ENCODE measurements at places on chromosomes 13 and 19.

GRCh38 chr13:46743191-46743590 lies 53.8 kb downstream of the ESD start:
- DNase-seq: no peak

- no peak for DNase-seq
Observed at GRCh38 chr19:31164791-31165251, 184.4 kb downstream of the TSHZ3 start.

DNA sequence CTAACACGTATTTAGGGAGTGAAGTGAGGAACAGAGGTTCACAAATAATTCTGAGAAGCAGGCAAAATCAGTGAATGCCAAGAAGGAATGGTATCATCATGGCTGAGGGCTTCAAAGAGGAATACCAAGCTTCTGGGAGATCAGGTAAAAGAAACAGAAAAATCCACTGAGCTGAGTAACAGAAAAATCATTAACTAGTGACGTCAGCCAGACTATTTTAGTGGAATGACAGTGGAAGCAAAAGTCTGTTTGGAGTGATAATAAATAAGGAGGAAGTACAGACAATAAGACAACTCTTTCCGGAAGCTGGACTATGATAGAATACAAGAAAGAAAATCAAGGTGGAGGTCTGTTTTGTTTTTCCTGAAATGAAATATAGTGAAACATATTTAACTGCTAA lies 83.5 kb downstream of the SACS start:
- no peak for DNase-seq

DNA sequence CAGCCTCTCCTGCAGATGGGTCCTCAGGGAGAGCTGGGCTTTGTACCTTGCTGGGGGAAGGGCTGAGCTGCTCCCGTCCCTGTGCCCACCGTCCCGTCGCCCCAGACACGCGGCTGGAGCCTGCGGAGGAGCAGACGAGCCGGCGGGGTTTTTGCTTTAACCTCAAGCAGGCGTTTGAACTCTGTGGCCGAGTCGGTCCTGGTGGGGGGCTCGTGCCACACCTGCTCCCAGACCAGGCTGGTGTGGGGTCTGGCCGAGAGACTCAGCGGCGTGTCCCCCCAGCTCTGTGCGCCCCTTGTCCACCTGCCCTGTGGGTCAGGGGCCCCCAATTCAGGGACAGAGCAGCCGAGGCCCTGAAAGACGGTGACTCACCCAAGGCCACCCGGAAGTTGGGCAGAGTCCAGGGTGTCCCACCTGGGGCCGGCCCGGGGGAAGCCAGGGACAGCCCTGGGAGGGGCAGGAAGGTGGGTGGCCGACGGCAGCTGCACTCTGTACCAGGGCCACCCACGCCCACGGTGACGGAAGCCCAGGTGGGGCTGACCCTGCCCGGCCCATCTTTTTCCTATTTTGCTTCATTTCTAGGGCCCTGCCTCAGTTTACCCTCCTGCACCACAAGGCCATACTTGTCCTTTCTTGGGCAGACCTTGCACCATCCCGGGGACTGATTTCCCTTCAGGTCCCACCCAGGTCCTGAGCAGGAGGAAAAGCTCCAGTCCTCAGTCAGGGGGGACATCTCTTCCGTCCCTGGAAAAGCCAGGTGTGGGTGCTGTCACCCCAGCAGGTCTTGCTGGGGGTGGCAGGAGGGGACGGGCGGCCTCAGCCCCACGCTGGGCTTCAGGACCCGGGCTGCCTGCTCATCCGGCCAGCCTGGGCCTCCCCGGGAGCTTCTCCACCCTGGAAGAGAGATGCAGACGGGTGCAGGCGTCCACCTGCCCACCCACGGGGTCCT lies 5.3 kb downstream of the EFNA2 start:
- DNase-seq: no peak

DNA sequence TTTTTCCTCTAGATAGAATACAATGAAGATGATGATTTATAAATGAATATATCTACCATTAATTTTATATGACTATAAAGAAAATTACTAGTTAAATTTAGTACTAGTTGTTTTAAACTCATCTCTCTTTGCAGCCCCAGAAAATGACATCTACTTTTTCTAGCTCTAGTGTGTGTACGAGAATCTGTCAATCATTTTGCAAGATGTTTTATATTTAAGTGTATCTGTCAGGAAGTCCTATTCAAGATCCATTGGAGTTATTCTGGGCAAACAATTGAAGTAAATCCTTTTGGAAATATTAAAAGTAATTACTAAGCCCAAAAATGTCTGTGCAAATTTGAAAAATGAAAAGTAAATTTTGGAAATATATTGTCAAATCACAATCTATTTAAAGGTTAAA lies 144.3 kb upstream of the PCDH9 start:
- DNase-seq: no peak

DNA sequence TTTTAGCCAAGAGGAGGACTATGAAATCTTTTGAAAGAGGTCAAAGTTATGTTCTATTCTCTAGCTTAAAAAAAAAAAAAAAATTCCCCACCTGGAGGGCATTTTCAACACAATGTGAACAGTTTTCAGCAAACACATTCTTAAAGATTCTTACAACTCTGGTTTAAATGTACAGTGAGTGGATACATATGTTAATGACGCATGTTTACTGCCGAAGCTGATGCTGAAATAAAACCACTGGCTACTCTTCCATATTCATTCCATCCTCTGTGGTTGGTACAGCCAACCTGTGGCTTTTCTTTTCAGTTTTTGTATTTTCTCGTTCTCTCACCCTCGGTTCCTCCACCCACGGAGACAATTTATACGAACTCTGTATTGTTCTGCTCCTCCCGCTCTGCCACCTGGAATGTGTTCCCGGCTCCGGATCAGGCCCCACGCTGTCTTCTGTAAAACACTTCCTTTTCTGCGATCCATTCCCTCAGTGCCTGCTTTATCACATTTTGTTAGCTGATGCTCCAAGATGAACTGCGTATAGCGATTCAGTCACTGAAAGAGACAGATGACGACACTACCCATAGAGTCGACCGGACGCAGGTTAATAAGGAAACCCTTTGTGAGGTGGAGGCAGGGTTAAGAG lies 466.4 kb upstream of the ARGLU1 start:
- DNase-seq: no peak

- no peak for DNase-seq
Observed at GRCh38 chr19:36265064-36265463, 50.2 kb downstream of the ZNF146 start.

DNA sequence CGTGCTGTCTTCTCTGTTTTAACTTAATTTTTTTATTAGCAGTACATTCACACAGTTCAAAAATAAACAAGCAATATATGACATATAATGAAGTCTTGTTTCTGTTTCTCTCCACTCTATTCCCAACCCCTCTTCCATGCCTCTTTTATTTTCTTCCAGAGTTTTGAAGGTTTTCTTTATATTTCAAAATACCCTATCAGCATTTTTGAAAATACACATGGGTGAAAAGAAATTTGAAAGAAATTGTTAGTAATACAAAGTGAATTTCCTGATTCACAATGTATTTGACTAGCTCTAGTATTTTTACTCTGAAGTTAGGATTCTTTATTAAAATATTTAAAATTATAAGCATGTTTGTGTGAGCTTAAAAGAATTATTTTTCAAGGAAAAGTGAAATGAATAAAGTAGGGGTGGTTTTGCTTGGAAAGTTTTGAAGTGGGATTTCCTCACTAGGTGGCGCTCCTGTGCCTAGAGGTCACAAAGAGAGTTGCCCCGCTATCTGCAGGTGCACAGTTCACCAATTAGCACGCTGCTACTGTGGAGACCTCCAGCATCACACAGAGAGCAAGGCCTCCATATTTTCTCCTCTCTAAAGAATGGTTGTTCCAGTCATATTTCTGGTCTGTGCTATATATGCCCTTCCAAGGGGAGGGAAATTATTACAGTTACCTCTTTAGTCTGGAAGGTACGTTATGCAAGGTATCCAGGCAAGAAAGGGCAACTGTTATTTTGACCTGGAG lies 37.6 kb downstream of the SOX21 start:
- DNase-seq: no peak

DNA sequence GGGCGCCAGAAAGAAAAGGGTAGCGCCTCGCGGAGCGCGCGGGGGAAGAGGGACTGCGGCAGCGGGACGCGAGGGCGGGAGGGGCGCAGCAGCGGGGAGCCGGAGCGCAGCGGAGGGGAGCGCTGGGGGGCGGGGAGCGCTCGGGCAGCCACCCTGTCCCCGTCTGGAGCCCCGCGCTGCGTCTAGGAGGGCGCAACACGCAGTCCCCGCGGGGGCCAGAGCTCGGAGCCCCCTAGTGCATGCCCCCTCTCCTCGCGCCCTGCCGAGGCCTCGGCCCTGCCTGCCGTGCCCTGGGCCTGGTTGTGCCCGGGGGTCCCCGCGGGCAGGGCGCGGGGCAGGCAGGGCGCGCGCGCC lies 37.9 kb downstream of the SOX1 start:
- no peak for DNase-seq

DNA sequence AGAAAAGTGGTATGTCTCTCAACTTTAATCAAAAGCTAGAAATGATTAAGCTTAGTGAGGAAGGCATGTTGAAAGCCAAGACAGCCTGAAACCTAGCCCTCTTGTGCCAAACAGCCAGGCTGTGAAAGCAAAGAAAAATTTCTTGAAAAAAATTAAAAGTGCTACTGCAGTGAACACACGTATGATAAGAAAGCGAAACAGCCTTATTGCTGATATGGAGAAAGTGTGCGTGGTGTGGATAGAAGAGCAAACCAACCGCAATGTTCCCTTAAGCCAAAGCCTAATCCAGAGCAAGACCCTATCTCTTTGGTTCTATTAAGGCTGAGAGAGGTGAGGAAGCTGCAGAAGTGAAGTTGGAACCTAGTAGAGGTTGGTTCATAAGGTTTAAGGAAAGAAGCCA lies 96.4 kb downstream of the ZDHHC20 start:
- DNase-seq: no peak

DNA sequence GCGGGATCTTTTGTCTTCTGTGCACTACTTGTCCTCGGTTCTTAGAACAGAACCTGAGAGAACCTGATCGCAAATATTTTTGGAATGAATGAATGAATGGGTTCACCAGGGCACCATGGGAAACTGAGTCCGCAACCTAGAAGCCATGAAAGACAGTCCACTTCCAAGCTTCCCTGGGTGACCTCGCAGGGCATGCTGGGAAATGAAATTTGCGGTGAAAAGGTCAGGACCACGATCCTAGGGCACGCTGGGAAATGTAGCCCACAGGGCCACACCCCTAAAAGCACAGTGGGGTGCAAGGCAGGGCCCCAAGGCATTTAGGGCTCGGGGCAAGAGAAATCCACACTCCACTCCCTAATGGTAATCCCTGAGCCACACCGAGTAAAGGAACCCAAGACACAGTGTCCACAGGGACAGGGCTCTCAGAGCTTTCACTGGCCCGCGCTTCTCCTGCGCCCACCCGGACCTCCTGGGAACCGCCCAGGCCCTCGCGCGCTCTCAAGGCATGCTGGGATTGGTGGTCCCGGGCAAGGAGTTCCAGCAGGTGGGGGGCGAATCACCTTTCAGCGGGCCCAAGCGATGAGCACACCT lies 1.1 kb upstream of the PPP1R12C start:
- DNase-seq: no peak

DNA sequence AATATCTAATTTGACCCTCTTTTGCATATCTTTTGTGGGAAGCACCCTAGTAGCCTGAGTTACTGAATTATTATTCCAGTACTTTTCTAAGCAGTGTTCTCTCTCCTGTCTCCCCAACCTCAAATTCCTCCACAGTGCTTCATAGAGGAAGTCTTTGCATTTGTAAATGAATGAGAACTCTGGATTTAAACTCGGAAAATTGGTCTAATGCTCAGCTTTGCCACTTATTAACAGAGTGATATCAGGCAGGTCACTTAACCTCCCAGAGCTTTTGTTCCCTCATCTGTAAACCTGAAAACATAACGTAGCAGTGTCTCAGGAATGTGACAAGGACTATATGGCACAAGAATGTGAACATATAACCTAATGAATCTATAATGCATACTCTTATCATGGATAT lies 26.2 kb downstream of the FREM2 start:
- no peak for DNase-seq

DNA sequence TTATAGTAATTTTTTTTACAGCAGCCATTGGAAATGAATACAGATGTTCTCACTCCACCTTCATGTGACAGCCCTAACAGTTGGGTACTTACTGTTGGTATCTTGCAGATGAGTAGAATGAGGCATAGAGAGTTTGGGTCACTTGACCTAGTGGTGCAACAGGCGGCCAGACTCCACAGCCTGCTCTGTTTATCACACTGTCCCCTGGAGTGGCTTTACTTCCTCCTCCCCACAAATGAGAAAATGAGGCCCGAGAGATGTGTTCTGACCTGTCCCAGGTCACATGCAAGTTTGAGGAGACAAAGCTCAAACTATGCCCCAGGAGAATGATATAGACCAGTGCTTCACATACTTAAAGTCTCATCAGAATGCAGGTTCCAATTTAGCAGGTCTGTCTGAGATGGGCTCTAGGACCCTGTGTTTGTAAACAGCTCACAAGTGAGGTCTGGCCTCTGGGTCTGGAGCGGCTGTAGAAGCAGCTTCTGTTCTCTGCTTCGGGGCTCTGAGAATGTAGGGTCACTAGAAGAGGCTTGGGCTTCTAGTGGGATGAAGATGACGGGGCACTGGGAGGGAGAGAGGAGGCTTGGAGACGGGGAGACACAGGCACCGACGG lies 37.4 kb upstream of the RCBTB2 start:
- DNase-seq: no peak

- DNase-seq: no peak
Observed at GRCh38 chr13:29737061-29737460, 113.4 kb downstream of the UBL3 start.
